ENCODE measurements at places on chromosomes 6 and 20. TPM values are rescaled to one million over a fixed set of nuclear protein-coding genes. Genes with fewer than 3 reads are reported as not detected.
A peak's percentile ranks its signal among the peaks of the same experiment; 100 is the strongest.

SOBP gene
- total RNA-seq: 0.38 TPM

TUBB1 gene
- total RNA-seq: not detected

HEY2 gene
- total RNA-seq: not detected

SOX18 gene
- total RNA-seq: not detected

BANF2 gene
- total RNA-seq: not detected

KIF3B gene
- total RNA-seq: 11.1 TPM

- DNase-seq: no peak
Observed at GRCh38 chr20:48782901-48783308, 44.9 kb downstream of the PREX1 start.

- no peak for DNase-seq
Observed at GRCh38 chr6:162211022-162211421, 516.5 kb downstream of the PRKN start.

- DNase-seq: no peak
Observed at GRCh38 chr6:47495954-47496545, 18.5 kb downstream of the CD2AP start.

DNA sequence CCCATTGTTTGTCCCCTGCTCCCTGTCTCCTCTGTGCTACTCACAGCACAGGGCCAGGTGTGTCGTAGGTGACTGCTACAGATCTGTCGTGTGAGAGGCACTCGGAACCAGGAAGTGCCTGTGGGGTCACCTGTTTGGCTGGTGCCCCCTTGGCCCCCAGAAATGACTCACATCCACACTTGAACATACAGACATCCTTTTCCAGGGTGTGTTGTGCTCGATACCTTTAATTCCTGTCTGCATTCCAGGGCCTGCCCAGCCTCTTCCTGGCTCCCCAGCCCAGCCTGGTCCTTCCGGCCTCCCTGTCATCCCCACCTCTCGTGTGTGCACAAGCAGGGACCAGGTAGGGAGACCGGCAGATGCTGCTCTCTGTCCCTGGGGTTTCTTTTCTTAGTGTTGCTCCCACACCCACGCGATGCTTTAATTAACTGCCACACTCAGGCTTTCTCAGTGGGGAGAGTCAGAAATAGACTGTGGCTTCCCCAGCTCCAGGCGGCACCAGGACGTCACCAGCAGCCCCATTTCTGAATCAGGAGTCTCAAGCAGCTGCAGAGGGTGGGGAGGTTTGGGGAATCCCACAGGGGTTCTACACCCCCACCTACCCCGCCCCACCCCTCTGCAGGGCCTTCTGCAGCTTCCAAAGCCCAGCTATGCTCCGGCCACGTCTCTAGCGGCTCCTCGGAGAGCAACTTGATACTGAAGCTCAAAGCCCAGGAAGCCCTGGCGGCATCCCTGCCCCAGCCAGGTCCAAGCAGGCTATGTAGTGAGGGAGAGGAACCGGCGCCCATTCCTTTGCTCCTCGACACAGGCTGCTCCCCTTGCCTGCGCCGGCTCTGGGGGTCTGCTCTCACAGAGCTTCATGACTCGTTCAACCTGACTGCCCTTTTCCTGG, 102.2 kb downstream of the SYCP2 start:
- DNase-seq: peak; percentile 64

- DNase-seq: no peak
Observed at GRCh38 chr6:167826230-167826895, 348 bp upstream of the AFDN start.

DNA sequence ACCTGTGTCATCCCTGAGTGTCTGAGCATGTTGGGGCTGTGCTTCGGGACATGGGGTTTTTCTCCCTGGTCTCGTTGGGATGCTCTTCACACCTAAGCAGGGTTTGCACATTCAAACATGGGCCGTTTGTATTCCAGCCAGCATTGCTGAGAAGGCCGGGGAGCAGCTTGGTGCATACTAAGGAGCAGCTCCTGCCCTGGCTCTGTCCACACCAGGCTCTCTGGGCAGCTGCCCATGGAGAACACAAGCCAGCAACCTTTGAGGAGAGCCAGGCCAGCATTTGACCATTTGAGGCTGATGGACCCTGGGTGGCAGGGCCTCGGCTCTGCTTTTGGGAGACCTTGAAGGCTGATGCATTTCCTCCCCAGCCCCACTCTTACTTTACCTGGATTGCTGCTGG, 92.1 kb downstream of the PHACTR3 start:
- no peak for DNase-seq

DNA sequence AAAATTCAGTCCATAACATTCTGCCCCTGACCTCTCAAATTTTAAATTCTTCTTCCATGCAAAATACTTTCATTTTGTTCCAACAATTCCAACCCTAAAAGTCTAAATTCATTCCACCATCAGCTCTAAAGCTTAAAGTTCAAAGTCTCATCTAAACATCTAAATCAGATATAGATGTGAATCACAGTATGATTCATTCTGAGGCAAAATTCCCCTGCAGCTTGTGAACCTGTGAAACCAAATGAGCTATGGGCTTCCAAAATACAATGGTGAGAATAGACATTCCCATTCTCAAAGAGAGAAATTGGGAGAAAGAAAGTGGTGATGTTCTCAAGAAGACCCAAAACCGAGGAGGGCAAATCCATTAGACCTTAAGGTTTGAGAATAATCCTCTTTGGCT, 309.8 kb downstream of the HIVEP2 start:
- no peak for DNase-seq

DNA sequence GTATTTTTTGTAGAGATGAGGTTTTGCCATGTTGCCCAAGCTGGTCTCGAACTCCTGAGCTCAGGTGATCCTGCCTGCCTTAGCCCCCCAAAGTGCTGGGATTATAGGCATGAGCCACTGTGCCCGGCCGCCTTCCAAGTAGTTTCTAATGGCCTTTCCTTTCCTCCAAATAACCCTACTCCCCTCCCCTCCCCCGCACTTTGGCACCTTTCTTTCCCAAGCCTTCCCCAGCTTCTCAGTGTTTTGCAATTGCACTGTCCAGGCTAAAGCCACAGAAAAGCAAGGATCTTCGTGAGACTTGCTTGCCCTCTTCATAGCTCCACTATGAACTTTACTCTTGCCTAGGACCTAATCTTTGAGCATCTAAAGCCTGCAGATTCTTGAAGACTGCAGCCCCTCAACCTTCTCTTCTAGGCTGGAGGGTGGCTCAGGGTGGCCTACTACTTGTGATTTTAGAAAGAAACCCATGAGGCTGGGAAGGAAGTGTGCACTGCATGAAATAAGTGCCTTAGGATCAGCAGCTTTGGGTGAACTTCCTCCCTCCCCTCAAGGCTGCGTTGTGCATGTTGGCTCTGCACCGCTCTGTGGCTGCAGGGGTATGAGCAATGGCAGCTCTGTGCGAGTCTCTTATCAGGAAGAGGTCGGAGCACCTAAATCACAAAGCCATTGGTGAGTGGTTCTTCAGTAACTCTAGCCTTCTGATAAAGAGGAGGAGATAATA, 152.4 kb upstream of the SNX9 start:
- no peak for DNase-seq

DNA sequence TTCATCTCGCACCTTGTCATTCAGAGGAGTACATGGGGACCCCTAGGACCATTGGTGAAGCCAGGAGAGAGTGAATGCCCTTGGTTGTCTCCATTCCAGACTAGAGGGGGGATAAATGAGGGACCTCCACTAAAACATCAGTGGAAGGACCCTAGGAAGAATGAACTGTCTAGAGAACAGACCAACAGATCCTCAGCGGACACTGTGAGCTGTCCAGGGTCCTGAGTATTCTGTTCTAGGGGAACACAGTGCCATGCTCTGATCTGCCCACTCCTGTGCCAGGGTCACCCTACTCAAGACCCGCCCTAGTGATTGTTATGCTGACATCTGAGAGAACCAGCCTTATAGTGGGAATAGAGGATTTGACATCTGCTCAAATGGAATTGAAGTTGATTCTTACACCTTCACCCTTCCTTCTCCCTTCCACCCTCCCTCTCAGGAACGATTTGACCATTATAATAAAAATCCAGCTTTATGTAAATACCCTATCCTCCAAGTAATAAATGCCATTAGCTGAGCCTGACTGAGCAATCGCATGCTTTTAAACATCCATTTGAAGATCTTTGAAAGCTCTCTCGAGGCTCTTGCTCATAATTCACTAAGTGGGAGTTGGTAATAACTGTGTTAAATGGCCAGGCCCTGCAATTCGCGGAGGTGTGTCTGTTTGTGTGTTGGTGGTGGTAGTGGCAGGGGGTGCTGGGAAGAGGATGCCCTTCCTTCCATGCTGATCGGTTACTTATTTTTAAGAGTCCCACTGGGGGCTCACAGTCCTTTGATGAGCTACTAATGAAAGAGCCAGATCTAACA, 43.6 kb upstream of the SLC32A1 start:
- peak; percentile 25 for DNase-seq

DNA sequence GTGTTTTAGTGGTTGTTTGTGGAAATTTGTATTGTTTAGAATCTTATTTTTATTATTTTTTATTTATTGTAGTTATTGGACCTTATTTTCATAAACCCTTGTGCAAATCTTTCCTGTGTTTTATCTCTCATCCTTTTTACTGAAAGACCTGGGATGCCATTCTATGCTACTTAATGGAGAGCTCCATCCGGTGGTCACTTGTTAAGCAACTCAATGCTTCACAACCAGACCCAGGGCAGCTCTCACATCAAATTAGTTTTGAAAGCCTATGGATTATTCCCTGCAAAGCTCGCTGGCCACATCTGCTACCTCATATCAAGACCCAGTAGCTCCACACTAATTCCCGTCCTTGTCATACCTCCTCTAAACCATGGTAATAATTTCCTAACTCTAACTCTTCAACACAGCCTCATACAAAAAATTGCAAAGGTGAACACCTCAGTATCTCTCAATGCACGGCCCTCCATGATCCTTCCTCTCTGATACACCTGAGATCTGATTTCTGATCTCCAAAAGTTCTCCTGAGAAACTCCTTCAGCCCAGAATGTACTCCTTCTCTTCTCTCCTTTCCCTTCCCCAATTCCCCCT, 296.6 kb upstream of the MANEA start:
- DNase-seq: peak; percentile 31

DNA sequence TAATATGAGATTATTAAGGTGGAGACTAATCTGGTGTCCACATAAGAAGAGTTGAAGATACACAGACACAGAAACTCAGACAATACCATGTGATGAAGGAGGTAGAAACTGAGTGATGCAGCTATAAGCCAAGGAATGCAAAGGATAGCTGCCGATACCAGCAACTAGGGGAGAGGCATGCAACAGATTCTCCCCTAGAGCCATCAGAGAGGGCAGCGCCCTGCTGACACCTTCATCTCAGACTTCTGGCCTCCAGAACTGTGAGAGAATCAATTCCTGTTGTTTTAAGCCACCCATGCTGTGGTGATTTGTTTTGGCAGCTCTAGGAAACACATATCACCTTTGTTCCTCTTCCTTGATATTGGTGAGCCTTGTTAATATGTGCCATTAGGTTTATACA, 41.5 kb downstream of the STXBP5 start:
- no peak for DNase-seq

DNA sequence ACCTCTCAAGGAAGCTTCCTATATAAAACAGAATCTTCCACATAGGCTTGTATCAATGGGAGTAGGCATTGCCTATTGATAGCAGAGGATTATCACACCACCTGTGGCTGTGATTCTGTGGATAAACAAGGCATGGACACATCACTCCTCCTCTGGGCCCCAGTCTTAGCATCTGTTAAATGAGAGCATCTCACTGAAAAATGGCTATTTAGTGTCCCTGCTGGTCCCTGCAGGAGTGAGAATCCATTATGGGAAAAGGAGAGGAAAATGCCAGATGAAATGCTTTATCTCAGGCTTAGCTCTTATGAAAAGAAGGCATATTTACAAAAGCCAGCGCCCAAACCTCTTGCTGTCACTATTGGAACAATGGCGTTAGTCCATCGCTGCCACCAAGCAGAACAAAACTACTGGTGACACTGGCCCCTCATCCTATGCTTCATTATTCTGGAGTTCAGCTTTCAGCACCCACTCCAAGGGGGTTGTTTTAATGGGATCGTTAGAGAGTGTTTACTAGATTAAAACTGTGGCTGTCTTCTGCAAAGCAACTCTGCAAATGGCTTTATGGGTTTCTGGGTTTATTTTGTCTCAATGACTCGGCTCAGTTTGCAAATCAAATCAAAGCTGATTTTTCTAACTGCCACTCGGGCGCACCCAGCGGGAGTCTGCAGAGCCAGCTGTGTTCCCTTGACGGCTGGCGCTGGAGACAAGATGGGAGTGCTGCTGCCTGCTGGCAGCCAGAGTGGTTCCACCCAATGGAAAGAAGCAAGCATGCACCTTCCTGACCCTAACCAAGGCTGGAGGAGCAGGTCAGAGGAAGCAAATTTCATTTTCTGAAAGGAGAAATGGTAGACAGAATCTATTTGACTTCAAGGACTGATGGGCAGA, 658.8 kb upstream of the CHD6 start:
- DNase-seq: no peak

DNA sequence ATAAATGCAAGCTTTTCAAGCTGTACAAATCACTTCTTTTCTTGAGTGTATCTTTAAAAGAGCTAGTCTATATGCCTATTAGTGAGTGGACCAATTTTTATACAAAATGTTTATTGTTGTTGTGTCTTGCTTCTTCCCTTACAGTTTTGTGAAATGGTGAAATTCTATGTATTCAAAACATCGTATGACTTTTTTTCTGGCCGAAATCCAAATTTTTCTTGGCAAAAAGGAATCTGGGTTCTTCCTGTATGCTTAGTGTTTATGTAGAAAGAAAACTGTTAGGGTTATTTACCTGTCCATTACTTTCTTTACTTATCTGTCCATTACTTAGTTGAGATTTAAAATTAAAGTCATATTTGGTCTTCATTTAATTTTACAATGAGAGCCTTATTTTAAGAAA, 153.9 kb downstream of the MMS22L start:
- DNase-seq: no peak

- DNase-seq: no peak
Observed at GRCh38 chr6:112384511-112384910, 37.4 kb downstream of the RFPL4B start.

Measured in bronchial epithelial cell (primary cell).